ENCODE measurements at places on chromosomes 3 and 15.

DNA sequence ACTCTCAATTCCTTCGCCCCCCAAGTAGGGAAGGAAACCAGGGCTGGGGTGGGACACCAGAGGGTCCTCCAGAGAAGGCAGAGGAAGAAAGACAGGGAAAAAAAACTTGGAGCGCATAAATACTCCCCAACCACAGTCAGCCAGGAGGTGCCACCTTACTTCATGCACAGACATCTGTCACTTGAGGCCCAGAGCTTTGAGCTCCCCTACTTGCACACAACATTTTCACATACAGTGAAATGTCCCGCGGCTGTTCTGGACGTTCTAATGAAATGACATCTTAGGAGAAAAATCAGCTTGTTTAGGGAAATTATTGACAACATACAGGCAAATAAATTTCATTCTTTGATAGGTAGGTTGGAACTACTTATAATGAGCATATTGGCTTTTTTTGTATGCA is 113.0 kb downstream of the LIPC start:
- DNase-seq = no peak

GRCh38 chr3:169138849-169139420 is 524.6 kb downstream of the MECOM start:
- DNase-seq = no peak

GRCh38 chr3:52046186-52046901 is 10.0 kb downstream of the DUSP7 start:
- no peak for DNase-seq

DNA sequence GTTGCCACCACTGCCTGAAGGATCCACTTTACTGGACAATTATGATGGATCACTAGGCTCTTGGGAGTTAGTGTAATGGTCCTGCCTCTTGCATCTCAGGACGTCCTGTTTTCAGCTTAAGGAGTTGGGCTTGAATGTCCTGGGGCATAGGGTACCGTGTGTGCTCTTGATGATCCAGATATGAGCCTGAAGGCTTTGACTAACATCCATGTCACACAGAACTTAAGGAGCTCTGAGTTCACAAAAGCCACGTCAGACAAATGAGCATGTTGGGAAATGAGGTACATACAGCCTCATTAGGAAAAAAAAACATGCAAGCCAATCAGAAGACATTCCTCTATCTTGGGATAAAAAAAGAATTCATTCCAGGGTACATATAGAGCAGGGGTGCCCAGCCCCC is 40.8 kb downstream of the CA12 start:
- DNase-seq = no peak

DNA sequence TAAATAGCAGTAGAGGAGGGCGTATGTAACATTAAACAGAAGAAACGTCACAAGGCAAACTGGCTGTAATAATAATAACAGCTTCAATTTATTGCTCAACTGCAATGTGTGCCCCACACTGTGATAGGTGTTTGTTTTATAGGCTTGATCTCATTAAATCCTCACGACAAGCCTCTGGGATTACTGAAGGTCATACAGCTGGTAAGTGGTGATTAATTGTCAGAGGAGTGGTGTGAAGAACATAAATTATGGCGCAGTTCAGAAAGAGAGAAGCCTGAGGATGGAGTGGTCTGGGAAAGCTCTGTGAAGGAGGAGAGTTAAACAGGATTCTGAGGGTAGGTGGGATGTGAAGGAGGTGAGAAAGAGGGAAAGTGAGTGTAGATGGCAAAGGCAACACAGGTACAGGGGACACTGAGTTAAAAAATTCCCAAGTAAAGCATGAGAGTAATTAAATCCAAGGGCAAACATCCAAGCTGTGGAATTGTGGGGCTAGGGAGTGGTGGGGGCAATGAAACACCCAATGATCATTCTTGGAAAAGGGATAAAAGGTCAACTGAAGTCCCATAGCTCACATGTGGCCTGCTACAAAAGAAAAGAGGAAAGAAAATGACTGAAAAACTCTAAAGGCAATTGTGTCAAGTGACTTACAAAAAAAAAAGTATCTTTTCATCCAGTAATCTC is 16.5 kb upstream of the GLCE start:
- DNase-seq = no peak

GRCh38 chr3:66095295-66096001 is 56.7 kb upstream of the MAGI1 start:
- no peak for DNase-seq

GRCh38 chr3:172125963-172126457 is 86.6 kb downstream of the FNDC3B start:
- DNase-seq = no peak

- DNase-seq = no peak
Measured at GRCh38 chr15:31567861-31568260, 241.2 kb downstream of the KLF13 start.

DNA sequence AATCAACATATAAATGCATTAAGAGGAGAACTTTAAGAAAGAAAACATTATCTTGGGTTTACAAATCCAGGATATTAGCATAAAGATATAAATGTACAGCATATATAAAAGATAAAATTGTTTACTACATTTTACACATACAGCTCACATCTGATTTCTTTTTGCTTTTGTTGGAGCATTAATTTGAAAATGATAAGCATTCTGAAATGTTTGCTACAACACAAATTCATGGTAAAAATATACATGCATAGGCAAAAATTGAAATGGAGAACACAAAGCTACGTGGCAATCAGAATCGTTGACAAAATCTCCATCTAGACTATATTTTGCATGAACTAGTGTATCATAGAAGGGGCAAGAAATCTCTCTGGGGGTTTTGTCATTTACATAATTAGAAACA is 159.1 kb downstream of the TIGIT start:
- DNase-seq = no peak

DNA sequence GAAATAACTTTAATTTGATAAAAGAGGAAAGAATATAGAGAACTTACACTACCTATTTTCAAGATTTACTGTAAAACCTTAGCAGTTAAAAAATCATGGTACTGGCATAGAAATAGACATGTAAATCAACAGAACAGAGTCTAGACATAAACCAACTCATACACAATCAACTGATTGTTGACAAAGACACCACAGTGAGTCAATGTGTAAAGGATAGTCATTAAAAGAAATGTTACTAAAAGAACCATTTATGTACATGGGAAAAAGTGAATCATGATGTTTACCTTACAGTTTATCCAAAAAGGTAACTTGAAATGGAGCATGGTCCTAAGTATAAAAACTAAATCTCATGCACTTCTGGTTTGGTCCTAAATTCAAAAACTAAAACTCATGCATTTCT is 847.4 kb downstream of the IGSF11 start:
- DNase-seq = no peak

DNA sequence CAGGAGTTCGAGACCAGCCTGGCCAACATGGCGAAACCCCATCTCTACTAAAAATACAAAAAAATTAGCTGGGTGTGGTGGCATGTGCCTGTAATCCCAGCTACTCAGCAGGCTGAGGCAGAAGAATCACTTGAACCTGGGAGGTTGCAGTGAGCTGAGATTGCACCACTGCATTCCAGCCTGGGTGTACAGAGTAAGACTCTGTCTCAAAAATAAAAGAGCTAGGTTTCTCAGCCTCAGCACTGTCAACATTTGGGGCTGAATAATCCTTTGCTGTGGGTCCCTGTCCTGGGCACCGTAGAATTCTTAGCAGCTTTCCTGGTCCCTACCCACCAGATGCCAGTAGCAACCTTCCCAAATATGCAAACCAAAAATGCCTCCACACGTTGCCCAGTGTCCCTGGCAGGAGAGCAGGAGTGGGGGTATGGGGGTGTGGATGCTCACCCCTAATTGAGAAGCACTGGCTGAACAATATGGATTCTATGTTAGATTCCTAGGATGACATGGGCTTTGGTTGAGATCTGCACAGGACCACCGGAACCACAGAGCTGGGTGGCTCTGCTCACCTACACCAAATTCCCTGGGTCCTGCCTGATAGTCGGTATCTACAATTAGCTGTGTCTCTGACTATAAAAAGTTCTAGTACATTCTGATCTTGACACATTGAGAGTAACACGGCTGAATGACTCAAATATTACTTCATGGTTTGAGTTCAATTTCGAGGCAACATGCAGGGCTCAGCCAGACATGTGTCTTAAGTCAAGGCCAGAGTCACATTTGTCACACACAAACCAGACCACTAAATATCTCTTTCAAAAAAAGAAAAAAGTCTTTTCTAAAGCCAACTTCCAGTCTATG is 577.0 kb upstream of the MDFIC2 start:
- no peak for DNase-seq

- DNase-seq = no peak
Measured at GRCh38 chr3:128409624-128410581, 56.8 kb downstream of the DNAJB8 start.

GRCh38 chr3:18355832-18356231 is 69.3 kb downstream of the SATB1 start:
- no peak for DNase-seq

DNA sequence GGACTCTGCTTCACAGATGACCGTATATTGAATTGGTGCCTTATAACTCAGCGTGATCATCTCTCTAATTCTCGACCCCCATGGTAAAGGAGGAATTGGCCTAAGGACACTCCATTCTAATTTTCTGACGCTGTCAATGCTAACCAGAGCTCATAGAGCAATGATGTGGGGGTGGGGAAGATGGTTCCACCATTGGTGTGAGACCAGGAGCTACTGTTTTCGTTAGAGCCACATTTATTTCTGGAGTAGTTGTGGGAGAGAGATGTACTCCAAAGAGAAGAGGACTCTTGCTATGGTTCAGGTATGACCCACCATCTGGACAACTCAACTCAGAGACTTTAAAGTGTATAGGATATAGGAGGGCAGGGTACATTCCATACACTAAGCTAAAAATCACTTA is 16.3 kb downstream of the ZBTB38 start:
- DNase-seq = no peak

DNA sequence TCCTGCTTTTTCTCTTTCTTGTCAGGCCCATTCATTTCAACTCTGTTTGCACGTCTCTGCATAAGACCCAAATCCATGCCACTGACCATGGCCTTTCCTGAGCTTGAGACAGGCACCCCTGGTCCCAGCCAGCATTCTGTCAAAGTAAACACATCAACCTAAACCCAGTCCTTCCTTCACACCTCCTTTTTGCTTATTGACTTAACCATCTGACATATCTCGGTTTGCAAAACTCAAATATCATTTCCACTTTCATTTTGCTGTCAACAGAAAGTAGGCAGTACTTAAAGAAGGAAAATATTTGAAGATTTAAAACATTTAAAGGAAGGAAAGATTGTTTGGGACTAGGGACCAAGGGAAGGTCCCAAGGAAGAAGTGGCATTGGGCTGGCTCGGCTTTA is 48.2 kb upstream of the KBTBD8 start:
- DNase-seq = no peak

GRCh38 chr3:14867936-14868570 is 49.3 kb downstream of the FGD5 start:
- DNase-seq = no peak

GRCh38 chr3:56424336-56424735 is 43.9 kb downstream of the ERC2 start:
- no peak for DNase-seq

DNA sequence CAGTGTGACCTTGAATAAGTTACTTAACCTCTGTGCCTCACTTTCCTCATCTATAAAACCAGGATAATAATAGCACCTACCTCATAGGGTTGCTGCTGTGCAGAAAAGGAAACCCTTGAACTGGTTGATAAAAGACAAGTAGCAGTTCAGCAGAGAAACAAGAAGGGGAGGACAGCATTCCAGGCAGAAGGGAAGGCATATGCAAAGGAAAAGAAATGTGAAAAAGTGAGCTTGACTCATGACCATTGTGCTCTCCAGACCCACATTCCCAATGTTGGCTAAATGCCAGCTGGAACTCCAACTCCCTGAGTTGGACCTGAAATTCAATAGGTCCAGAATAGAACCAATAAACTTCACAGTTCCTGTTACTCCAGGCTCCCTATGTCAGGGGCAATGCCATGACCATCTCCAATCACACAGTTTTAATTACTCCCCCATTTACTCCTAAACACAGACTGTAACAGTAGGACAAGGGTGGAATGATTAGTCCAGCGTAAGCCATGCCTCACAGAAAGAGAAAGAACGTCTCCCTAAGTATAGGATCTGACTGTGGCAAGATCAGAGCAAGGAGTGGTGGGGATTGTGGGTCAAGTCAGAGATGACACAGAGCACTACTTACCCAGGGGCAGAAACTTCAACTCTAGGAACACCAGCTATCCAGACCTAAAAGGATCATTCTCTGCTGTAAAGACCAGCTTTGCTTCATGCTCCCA is 26.9 kb downstream of the PRKAR2A start:
- no peak for DNase-seq

DNA sequence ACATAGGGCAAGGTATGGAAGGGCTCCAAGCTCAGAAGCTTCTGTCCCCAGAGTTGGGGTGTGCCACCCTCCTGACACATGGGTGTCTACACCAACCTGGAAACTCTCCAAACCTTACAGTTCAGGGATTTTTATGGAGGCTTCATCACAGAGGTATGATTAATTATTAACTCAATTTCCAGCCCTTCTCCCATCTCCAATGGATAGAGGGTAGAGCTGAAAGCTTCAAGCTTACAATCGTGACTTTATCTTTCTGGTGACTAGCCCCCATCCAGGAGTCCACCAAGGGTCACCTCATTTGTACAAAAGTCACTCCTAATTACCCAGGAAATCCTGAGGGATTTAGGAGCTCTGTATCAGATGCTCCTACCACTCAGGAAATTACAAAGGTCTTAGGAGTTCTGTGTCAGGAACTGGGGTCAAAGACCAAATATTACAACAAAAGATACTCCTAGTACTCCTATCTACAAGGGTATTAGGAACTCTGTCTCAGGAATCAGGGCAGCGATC is 62.7 kb downstream of the TFDP2 start:
- no peak for DNase-seq

DNA sequence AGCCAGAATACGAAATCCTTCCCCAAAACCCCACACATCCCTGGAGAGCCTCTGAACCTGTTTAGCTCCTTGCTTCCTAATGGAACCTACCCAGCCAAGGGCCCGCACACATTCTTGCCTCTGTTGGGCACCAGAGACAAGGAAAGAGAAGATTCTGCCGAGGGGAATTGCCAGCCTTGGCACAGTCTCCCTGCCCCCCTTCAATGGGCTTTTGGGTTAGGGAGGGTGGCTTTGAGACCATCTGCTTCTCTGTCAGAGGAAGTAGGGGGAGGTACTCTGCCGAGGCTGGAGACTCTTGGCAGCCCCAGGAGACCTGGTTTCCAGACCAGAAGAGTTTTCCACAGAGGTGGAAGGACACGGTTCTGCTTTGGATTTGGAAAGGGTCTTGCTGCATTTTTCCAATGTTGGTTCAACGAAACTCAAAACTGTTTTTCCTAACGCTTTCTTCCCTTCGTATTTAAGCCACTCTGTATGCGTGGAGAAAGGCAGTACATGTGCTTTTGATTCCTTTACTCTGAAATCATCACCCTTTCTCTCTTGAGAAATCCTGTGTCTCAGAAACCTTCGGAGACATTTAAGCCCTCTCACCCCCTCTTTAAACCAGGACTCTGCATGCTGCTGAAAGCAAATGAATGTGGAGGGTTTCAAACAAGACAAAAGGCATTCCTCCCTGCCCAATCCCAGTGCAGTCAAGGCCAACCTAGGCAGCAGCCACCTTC is 78.8 kb upstream of the PRR23C start:
- no peak for DNase-seq

- DNase-seq = no peak
Measured at GRCh38 chr15:70508561-70509281, 254.6 kb downstream of the UACA start.
